Calu3 (cell line): ENCODE measurements at places on chromosomes 1 and 21. TPM values are rescaled to one million over a fixed set of nuclear protein-coding genes. Genes with fewer than 3 reads are reported as not detected.

Gene SPATA46
- total RNA-seq, result not detected in 2 replicates

DNA sequence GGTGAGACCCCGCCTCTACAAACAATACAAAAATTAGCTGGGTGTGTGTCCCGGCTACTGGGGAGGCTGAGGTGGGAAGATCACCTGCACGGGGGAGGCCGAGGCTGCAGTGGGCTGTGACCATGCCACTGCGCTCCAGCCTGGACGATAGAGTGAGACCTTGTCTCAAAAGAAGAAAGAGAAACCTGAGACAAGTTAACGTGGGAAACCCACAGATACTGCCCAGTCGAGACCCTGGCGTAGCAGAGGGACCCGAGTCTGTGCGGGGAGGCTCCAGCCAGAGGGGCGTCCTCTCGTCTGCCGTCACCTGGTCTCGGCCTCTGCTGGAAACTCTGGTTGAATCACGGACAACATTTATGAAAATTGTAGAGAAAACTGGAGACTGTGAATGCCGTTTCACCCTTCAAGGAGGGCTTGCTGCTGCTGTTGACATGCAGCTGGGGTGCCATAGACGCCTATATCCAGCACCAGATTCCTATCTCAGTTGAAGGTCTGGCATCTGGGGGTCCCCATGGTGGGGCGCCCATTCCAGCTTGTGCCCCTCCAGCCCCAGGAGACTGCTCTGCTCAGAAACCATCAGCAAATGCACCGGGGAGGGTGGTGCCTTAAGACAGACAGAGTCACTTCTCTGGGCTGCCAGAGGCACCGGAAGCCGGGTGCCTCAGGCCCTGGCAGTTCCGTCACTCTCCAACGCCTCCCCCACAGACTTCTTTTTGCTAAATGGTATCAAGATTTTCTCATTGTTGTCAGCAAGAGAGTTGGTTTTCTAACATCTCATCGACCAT is 13.6 kb upstream of the CDK11B start:
- no peak for DNase-seq
- H3K4me1 ChIP-seq, result no peaks in the 10 kb centered on the region
- H3K36me3 ChIP-seq, result peaks cover 15% of the 10 kb centered on the region
- H3K27ac ChIP-seq, result no peak overlapping the region
- no peak overlapping the region for H3K4me3 ChIP-seq

DNA sequence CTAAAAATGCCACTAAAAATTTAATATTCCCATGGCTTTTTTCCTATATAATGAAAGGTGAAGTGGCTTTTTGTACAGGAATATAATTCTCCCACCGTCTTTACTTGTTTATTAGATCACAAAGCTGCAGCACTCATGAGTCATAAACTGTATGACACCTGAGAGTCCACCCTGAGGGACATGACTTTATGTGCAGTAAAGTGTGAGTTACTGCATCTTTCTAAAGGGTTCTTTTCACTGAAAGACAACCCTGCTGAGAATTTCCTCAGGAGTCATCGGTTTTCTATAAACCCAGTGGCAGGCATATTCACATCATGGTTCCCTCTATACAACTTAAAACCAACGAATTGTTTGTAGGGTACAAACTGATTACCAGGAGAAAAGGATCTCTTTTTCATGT is 77.4 kb downstream of the APP start:
- peaks cover 10% of the 10 kb centered on the region for H3K4me1 ChIP-seq
- no peak overlapping the region for H3K27ac ChIP-seq
- no peak overlapping the region for H3K4me3 ChIP-seq
- H3K27me3 ChIP-seq, result no peaks in the 10 kb centered on the region
- no peak for DNase-seq

DNA sequence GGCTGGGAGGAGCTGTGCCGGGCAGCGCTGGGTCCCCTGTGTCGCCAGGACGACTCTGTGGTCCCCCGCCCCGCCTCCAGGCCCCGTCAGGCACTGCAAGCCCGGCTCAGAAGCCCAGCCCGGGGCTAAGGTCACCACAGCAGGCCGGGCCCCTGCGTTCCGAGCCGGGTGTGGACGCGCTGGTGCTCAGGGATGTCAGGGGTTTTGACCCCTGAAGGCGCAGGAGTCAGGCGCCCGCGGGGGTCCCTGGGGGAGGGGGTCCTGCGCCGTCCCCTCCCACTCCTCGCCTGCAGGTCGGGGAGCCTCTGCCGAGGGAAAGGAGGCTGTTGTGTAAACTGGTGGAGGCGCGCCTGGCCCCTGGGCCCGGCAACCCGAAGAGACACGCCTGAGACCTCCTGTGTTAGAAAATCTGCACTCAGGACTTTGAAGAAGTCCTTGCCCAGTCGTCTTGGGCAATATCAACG is 23.7 kb upstream of the TMEM54 start:
- peaks cover 17% of the 10 kb centered on the region for H3K4me1 ChIP-seq
- peak; percentile 44 for DNase-seq
- H3K27ac ChIP-seq, result no peak overlapping the region
- H3K4me3 ChIP-seq, result no peak overlapping the region
- peaks cover 34% of the 10 kb centered on the region for H3K27me3 ChIP-seq

Gene HSD3B1
- total RNA-seq, result not detected in 2 replicates

Gene LAMTOR5
- total RNA-seq, result 85.6 and 87.4 TPM in 2 replicates

Gene PCSK9
- 31.8 and 41.6 TPM in 2 replicates for total RNA-seq

DNA sequence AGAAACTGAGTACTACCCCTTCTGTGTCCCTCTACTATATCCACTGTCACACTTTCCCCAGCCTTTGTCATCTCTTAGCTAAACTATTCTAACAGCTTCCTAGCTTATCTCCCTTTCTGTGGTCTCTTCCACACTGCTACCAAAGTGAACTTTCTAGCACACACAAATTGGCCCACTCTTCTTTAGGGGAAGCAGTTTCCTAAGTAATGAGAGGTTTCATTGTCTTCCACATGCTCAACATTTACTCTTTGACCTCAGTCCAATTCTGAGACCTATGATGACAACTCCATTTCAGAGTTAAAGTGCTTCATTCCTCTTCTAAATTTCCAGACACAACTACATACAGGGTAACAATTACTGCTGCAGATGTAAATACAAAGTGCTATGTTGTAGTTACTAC is 32.9 kb downstream of the SCYL3 start:
- H3K4me1 ChIP-seq, result peaks cover 8% of the 10 kb centered on the region
- no peaks in the 10 kb centered on the region for H3K27me3 ChIP-seq
- H3K36me3 ChIP-seq, result peaks cover 50% of the 10 kb centered on the region
- no peak overlapping the region for H3K4me3 ChIP-seq

GRCh38 chr1:47230692-47231300 is 1.2 kb downstream of the TAL1 start:
- H3K27me3 ChIP-seq, result no peaks in the 10 kb centered on the region
- DNase-seq, result peak; percentile 16
- H3K4me3 ChIP-seq, result peak overlapping the region; percentile 45
- peaks cover 7% of the 10 kb centered on the region for H3K4me1 ChIP-seq
- no peaks in the 10 kb centered on the region for H3K36me3 ChIP-seq

DNA sequence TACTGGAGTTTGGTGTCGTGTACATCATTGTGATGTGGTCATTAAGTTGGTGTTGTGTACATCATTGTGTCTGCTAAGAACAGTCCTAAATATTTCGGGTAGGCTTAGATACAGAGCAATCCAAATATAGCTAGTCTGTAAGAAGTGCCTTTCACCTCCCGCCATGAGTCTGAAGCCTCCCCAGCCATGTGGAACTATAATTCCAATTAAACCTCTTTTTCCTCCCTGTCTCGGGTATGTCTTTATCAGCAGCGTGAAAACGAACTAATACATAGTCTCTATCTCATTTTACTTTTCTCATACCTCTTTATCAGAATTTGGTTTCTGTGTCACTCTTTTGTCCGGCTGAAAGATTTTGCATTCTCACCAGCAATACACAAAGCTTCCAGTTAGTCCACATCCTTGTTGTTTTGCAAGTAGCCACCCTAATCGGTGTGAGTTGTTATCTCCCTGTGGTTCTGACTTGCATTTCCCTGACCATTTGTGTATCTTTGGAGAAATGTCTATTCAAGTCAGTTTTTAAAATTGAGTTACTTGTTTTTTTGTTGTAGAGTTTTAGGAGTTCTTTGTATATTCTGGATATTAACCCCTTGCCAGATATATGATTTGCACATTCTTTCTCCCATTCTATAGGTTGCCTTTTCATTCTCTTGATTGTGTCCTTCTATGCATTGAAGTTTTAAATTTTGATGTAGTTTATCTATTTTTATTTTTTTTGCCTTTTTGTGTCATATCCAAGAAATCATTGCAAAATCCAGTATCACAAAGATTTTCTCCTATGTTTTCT is 56.5 kb downstream of the FNBP1L start:
- no peaks in the 10 kb centered on the region for H3K27me3 ChIP-seq
- peaks cover 19% of the 10 kb centered on the region for H3K36me3 ChIP-seq
- H3K4me3 ChIP-seq, result no peak overlapping the region
- no peak for DNase-seq
- no peak overlapping the region for H3K27ac ChIP-seq
- peaks cover 26% of the 10 kb centered on the region for H3K4me1 ChIP-seq

GRCh38 chr21:19130379-19131028 is 726.9 kb upstream of the TMPRSS15 start:
- H3K4me1 ChIP-seq, result no peaks in the 10 kb centered on the region
- no peaks in the 10 kb centered on the region for H3K27me3 ChIP-seq
- H3K36me3 ChIP-seq, result no peaks in the 10 kb centered on the region
- H3K4me3 ChIP-seq, result no peak overlapping the region
- no peak for DNase-seq

GRCh38 chr1:69661686-69662085 is 94.0 kb downstream of the LRRC7 start:
- no peak overlapping the region for H3K4me3 ChIP-seq
- no peaks in the 10 kb centered on the region for H3K4me1 ChIP-seq

DNA sequence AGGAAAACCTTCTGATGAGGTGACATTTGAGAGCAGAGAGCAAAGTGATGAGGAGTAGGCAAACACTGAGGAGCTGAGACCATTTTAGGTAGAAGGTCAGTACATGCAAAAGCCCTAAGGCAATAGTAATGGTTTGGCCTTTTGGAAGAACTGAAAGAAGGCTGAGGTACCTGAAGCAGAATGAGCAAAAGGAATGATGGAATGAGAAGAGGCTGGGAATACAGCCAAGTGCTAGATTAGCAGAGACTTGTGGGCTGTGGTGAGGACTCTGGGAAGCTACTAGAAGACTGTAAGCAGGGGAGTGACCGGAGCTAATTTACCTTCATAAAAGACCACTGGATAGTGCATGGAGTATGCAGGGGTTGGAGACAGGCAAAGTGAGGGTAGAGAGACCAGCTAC is 77.9 kb downstream of the GFI1 start:
- H3K36me3 ChIP-seq, result no peaks in the 10 kb centered on the region
- no peaks in the 10 kb centered on the region for H3K4me1 ChIP-seq
- no peak overlapping the region for H3K27ac ChIP-seq
- no peak for DNase-seq
- H3K27me3 ChIP-seq, result peaks cover 18% of the 10 kb centered on the region

GRCh38 chr1:186225096-186225495 is 150.0 kb downstream of the TPR start:
- no peak for DNase-seq
- no peak overlapping the region for H3K4me3 ChIP-seq
- H3K4me1 ChIP-seq, result no peaks in the 10 kb centered on the region
- H3K27ac ChIP-seq, result no peak overlapping the region
- H3K36me3 ChIP-seq, result no peaks in the 10 kb centered on the region

- no peaks in the 10 kb centered on the region for H3K36me3 ChIP-seq
- DNase-seq, result no peak
- peaks cover 18% of the 10 kb centered on the region for H3K27me3 ChIP-seq
- H3K4me1 ChIP-seq, result no peaks in the 10 kb centered on the region
Measured at GRCh38 chr1:183645531-183645930, 7.6 kb downstream of the APOBEC4 start.

GRCh38 chr1:31715873-31716220 is 12.0 kb upstream of the COL16A1 start:
- H3K27me3 ChIP-seq, result peaks cover 50% of the 10 kb centered on the region
- DNase-seq, result no peak
- H3K36me3 ChIP-seq, result peaks cover 12% of the 10 kb centered on the region
- peaks cover 23% of the 10 kb centered on the region for H3K4me1 ChIP-seq

Gene OR2T35
- not detected in 2 replicates for total RNA-seq

Gene ITGB3BP
- total RNA-seq, result 42.1 and 52.1 TPM in 2 replicates

GRCh38 chr1:16491056-16491675 is 22.9 kb downstream of the RNU1-1 start:
- no peak overlapping the region for H3K4me3 ChIP-seq
- H3K4me1 ChIP-seq, result no peaks in the 10 kb centered on the region
- H3K36me3 ChIP-seq, result no peaks in the 10 kb centered on the region
- H3K27ac ChIP-seq, result no peak overlapping the region
- DNase-seq, result no peak

Gene MMEL1
- total RNA-seq, result 5.6 and 10.9 TPM in 2 replicates

DNA sequence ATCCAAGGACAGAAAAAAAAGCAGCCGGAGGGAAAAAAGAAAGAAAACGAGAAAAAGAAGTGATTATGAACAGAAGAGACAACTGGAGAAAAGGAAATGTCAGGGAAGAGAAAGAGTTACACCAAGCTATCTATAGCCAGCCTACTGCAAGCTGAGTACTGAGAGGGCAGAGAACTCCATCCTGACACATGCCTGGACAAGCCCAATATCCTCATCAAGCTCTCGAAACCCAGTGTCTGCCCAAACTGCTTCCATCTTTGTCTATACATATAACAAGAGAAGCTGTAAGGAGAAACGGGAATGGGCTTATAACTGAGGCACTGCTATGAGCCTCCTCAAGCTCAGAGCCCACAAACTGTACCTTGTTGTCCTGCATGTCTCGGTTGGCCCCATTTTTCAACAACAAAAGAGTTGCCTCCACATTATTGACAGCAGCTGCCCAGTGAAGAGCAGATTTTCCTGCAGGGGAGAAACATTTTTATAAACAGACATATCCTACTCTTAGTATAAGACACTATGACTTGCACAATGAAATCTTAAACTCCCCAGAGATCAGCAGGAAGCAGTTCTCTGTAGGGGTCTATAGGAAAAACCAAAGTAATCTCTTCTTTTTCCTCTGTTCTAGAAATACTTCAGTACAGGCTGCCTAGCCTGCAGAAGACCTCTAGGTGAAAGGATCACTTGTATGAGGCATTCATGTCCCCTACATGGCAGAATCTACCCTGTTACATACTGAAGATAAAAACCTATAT is 21.2 kb upstream of the ADAM30 start:
- H3K4me3 ChIP-seq, result no peak overlapping the region
- no peak for DNase-seq
- H3K4me1 ChIP-seq, result no peaks in the 10 kb centered on the region

DNA sequence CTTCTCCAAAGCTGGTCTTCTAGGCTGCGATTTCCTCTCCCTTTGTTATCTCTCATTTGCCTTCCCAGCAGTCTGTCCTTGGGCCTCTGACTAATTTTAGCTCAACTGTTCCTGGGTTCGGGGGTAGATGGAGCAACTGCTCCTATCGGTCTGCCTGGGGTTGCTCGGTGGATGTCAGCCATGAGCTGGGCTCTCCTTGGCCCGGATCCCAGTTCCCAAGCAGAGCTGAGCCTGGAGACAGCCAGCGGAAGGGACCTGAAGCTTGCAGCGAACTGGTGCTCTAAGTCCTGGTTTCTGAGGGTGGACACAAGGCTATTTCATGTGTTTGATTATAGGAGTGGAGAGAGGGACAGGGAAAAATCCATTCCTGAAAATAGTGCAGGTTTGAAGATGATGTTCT is 423.0 kb downstream of the RPS6KC1 start:
- no peaks in the 10 kb centered on the region for H3K4me1 ChIP-seq
- H3K36me3 ChIP-seq, result no peaks in the 10 kb centered on the region
- no peak for DNase-seq
- peaks cover 67% of the 10 kb centered on the region for H3K27me3 ChIP-seq
- no peak overlapping the region for H3K4me3 ChIP-seq
